Sigmoid colon (tissue), 7 donors: ENCODE measurements at places on chromosomes 5 and 9. TPM values are rescaled to one million over a fixed set of nuclear protein-coding genes. Genes with fewer than 3 reads are reported as not detected.

DNA sequence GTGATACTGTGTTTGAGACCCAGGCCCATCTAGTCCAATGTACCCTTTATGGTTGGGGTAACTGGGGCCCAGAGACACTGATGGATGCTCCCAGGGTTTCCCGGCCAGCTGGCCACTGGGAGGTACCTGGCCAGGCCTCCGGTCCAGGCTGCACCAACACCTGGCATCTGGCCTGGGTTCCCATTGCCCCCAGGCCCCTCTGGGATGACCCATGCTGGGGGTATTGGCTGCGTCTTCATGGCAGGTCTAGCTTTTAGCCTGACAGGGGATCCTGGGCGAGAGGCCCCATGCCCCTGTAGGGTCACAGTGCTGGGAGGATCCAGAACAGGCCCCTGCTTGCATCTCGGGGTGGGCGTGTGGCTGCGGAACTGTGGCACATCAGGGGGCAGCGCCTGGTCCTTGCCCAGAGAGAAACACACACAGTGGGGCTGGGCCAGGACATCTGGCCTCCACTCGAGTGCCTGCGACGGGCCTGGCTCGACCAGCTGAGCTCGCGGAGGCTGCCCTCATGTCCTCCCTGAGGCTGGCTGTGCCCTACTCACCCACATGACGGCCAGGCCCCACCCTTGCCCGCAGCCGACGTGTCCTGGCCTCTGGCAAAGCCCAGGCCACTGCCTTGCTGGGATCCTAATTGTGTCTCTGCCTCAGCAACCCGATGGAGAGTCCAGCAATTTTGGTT, 21.5 kb upstream of the COL5A1 start:
- peak; percentile 55 for DNase-seq

- no peak for DNase-seq
These were observed 559.0 kb upstream of the DAP start for GRCh38 chr5:11319836-11320580.

- no peak for DNase-seq
These were observed 75.1 kb upstream of the SMIM23 start for GRCh38 chr5:171710451-171711024.

GRCh38 chr9:9033022-9033421, 1233.4 kb upstream of the DMAC1 start:
- no peak for DNase-seq

GRCh38 chr5:74257645-74258313, 382.7 kb downstream of the ENC1 start:
- DNase-seq = peak; percentile 90

SOWAHA gene
- total RNA-seq = not detected

ZNF618 gene
- total RNA-seq = 8.0 TPM

GRCh38 chr5:179287631-179288030, 57.6 kb downstream of the ADAMTS2 start:
- peak; percentile 63 for DNase-seq
